ENCODE measurements at places on chromosomes 2 and 18. TPM values are rescaled to one million over a fixed set of nuclear protein-coding genes. Genes with fewer than 3 reads are reported as not detected.

The PTPRN gene
- polyA plus RNA-seq: 89.5 TPM

The IL36RN gene
- not detected for polyA plus RNA-seq

The SCN9A gene
- 1.1 TPM for polyA plus RNA-seq

The OSR1 gene
- not detected for polyA plus RNA-seq

The NT5DC4 gene
- not detected for polyA plus RNA-seq

The SH3RF3 gene
- polyA plus RNA-seq: 0.19 TPM

The RAMP1 gene
- polyA plus RNA-seq: 38.6 TPM

All from Purkinje cell (primary cell).